SK-N-SH (cell line): ENCODE measurements at places on chromosomes 1 and 21. TPM values are rescaled to one million over a fixed set of nuclear protein-coding genes. Genes with fewer than 3 reads are reported as not detected.
A peak's percentile ranks its signal among the peaks of the same experiment; 100 is the strongest.

Gene SERTAD4
- polyA plus RNA-seq: 2.6 and 2.9 TPM in 2 replicates

Gene TINAGL1
- polyA plus RNA-seq: 0.23 TPM in 1 of 2 replicates, not detected in the other

Gene SLC45A3
- polyA plus RNA-seq: 4.6 and 4.7 TPM in 2 replicates

Gene TPTE
- polyA plus RNA-seq: not detected in 2 replicates

Gene ASPM
- polyA plus RNA-seq: 3.0 and 3.3 TPM in 2 replicates

Gene FCRL6
- polyA plus RNA-seq: not detected in 2 replicates

Gene TFF3
- not detected in 2 replicates for polyA plus RNA-seq

Gene CTSS
- 1.4 and 2.3 TPM in 2 replicates for polyA plus RNA-seq

DNA sequence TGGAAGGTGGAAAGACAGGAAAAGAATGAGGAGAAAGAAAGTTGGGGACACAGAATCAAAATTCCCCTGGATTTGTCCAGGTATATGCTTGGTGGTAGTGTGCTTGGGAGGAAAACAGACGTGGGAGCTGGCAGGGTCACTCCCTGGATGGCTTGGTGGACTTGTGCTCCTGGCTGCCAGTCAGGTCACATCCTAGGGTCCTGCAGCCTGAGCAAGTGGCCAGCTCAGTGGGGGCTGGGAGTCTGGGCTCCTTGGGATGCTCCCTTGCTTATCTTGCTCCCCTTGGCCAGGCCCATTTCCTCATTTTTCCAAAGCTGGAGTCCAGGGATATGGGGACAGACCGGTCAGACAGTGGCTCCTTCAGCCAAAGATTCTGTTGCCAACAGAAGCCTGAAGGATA is 144.0 kb downstream of the CNIH3 start:
- no peaks in the 10 kb centered on the region for H3K27me3 ChIP-seq
- H3K4me1 ChIP-seq: no peaks in the 10 kb centered on the region
- DNase-seq: no peak
- no peaks in the 10 kb centered on the region for H3K36me3 ChIP-seq
- H3K4me3 ChIP-seq: no peak overlapping the region

DNA sequence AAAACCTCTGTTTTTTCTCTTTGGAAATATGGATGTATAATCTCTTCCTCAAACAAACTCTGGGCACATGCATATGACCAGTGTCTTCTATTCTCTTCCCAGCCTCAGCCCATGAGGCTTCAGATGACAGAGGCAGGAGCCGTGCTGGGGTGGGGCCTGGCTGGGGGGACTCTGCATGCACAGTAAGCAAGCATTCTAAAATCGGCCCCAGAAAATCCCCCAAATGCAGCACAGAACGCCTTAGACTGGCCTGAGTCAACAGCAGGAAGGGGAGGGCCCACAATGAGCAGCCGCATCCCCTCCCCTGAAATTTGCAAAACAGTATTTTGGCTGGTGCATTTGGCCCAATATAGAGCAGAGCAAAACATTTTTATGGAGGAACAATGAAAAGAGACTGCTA is 47.8 kb downstream of the ITPKB start:
- no peak for DNase-seq
- no peaks in the 10 kb centered on the region for H3K4me1 ChIP-seq
- no peaks in the 10 kb centered on the region for H3K27me3 ChIP-seq
- H3K36me3 ChIP-seq: no peaks in the 10 kb centered on the region
- H3K4me3 ChIP-seq: no peak overlapping the region

- no peaks in the 10 kb centered on the region for H3K27me3 ChIP-seq
- H3K27ac ChIP-seq: peak overlapping the region; percentile 92
- H3K36me3 ChIP-seq: no peaks in the 10 kb centered on the region; the same call in 1 of the 2 replicates
- DNase-seq: peak; percentile 80
Observed at GRCh38 chr1:37471345-37472231, 2.8 kb upstream of the ZC3H12A start.

GRCh38 chr21:40936178-40936577 is 89.2 kb upstream of the DSCAM start:
- no peak overlapping the region for H3K4me3 ChIP-seq
- H3K4me1 ChIP-seq: no peaks in the 10 kb centered on the region
- H3K27me3 ChIP-seq: no peaks in the 10 kb centered on the region
